ENCODE measurements at places on chromosomes 7 and 10. TPM values are rescaled to one million over a fixed set of nuclear protein-coding genes. Genes with fewer than 3 reads are reported as not detected.

GRCh38 chr7:2192831-2193534, 39.8 kb downstream of the MAD1L1 start:
- DNase-seq, result no peak

DNA sequence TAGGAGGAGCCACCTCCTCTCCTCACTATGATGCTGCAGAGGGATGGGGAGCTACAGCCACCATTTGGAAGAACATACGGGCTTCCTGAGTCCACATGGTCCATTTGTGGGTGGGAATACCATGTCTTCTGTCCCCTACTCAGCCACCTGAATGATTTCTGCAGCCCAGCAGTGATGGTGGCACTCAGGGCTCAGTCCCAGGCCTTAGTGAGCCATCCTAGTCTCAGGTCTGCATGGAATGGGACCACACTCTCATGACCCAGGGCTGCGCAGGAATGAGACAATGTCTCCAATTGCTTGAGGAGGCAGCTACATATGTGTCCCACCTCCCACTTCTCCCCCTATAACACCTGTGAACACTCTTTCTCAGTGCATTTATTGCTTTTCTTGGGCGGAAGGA, 4.8 kb downstream of the SFTPA1 start:
- DNase-seq, result no peak

- no peak for DNase-seq
Measured at GRCh38 chr10:11794566-11794965, 28.6 kb upstream of the PROSER2 start.

DNA sequence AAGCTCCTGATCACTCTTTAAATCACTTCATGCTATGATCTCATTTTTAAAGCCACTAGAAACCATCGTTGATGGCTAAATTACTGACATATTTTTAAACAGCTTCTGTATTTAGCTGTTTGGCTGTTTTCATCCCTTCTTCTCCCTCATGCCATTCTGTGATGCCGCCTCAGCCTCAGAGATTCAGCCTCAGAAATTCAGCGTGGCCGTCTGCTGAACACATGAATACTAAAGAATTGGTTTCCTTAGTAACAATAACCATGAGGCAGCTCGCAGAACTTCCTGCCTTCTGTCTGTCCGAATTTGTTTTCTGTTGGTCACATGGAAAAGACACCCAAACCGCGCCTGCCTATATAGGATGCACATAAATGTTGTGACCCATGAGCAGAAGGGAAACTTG, 31.0 kb upstream of the FZD1 start:
- no peak for DNase-seq

ARHGEF5 gene
- 83.6 TPM for total RNA-seq
